ENCODE measurements at places on chromosomes 13 and 19.

GRCh38 chr19:31254180-31254551 lies 95.1 kb downstream of the TSHZ3 start:
- no peak for DNase-seq

DNA sequence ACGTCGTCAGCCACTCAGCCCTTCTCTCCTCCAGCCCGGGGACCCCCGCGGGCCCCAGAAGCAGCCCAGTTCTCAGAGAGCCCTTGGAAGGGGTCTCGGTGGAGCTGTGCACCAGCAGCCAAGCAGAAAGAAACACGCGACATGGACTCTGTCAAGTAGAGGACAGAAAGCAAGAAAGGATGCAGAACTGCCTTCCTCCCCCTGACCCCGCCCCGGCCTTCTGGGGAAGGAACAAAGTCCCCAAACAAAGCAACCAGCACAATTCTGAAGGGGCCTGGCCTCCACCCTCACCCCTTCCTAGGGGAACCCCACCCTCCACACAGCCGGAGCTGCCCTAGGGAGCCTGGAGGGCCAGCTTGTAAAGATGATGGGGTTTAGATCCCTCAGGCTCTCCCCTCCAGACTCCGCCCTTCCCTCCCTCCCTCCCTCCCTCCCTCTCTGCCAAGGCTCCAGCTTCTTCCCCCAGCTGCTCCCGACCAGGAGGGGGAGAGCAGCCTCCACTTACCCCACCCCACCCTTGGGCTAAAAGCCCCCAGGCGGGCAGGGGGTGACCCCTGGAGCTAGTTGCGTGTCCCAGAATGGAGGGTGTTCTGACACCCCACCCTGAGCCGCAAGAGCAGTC lies 7.8 kb downstream of the LYL1 start:
- DNase-seq = no peak

DNA sequence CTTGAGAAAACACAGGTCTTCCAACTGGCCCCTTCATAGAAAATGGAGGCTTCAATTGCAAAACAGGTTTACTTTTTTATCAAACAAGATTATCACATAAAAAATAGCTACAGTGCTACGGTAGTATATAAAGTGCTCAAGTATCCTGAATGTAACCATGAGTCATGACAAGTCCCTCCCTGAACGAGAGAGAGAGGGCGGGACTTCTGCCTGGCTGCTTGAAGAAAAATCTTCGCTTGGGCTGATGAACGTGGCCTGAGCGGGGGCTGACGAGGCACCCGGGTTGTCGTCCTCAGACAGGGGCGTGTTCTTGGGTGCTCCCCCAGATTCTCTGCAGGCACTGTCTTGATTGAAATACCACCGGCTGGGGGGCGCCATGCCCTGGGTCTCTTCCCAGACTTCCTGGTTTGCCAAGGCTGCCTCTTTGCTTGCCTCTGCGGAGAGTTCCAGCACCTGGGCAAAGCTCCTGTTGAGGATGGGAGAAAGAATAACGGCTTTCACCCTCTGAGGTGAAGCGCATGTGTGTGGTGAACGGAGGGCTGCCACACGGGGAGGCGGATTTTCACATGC lies 23.2 kb upstream of the CPAMD8 start:
- no peak for DNase-seq

DNA sequence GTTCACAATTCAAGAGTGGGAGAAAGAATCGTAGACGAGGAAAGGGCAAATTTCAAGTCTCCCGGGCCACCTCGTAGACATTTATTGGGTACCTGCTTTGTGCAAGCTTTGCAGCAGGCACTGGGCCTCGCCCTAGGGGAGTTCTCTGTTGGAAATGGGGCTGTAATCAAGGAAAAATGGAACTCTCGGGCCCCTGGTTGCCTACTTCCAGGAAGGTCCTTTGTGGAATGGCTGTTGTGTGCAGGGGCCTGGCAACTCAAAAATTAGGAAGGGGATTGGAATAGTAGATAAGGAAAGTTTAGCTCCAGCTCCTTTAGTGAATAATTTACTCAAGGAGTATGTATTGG lies 612 bp downstream of the ZNF526 start:
- no peak for DNase-seq

- DNase-seq = no peak
Measured at GRCh38 chr13:72716776-72717175, 10.7 kb downstream of the MZT1 start.

DNA sequence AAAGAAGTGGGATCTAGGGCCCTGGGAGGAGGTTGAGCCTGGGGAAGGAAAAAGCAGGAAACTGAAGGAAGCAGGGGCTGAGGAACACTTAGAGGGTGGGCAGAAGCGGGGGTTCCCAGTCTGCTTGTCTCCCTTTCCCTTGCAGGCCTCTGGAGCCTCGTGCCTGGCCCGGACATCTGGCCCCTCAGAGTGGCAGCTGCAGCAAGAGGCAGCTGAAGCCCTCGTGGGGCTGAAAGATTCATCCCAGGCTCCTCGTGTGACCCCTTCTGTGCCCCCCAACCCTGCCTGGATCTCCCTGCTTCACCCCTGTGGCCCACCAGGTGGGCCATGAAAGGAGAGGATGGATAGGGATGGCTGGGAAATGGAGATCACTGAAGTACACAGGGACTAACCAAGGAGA lies 5.5 kb downstream of the DMRTC2 start:
- DNase-seq = no peak

GRCh38 chr13:50208826-50209335 lies 193.6 kb downstream of the KCNRG start:
- peak; percentile 9 for DNase-seq

GRCh38 chr19:42024622-42025111 lies 30.6 kb upstream of the ATP1A3 start:
- DNase-seq = no peak

DNA sequence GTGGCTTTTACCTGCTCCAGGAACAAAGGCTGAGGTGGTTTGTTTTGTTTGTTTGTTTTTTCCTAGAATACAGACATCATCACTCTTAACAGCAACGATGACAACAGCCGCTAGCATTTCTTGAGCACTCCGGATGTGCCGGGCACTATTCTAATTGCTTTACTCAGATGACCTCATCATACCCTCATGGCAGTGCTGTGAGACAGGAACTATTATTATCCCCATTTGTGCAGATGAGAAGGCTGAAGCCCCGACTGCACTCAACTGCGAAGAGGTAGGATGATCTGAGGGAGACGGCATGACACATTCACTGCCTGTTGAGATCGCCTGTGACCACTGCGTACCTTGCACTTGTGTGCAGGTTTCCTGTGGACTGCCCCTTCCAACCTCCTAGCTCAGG lies 66.5 kb downstream of the CCDC70 start:
- DNase-seq = no peak

DNA sequence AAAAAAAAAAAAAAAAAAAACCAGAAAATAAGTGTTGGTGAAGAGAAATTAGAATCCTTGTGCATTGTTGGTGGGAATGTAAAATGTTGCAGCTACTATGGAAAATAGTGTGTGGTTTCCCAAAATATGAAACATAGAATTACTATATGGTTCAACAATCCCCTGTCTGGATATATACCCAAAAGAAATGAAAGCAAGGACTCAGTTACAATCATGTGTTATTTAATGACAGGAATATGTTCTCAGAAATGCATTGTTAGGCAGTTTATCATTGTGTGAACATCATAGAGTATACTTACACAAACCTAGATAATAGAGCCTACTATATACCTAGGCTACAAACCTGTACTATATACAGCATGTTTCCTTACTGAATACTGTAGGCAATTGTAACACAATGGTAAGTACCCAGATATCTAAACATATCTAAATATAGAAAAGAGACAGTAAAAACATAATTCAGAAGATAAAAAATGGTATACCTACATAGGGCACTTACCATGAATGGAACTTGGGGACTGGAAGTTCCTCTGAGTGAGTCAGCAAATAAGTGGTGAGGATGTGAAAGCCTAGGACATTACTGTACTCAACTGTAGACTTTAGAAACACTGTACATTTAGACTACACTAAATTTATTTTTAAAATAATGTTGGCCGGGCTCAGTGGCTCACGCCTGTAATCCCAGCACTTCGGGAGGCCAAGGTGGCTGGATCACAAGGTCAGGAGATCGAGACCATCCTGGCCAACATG lies 25.7 kb upstream of the SLC7A1 start:
- DNase-seq = no peak

DNA sequence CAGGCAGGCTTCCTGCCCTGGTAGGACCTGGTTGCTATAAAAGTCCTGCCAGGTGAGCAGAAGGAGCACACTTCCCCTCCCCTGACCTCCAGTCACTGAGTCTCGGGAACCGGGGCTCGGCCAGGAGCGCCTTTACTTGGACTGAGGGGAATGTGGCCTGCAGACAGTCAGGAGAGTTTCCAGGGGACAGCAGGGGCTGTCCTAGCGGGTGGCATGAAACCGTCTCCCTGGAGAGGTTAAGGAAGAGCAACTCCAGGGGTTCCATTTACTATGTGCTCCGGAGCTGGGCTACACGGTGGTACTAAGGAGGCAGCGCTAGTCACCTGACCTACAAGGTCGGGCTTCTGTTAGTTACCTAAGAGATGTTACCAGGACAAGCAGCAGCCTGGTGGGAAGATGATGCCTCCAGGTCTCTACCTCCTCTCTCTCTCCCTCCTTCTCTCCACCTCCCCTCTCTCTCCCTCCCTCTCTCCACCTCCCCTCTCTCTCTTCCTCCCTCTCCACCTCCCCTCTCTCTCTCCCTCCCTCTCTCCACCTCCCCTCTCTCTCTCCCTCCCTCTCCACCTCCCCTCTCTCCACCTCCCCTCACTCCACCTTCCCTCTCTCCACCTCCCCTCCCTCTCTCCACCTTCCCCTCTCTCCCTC lies 4.1 kb upstream of the CNOT3 start:
- DNase-seq = peak; percentile 21

GRCh38 chr19:56301155-56301554 lies 13.5 kb downstream of the ZSCAN5A start:
- no peak for DNase-seq

GRCh38 chr13:50015258-50015657 lies at the start of gene KCNRG:
KCNRG (plus strand) TSS chr13:50015444; CDS start chr13:50015494, 50 bp downstream.
- DNase-seq = no peak

GRCh38 chr19:10419646-10420443 lies 493 bp upstream of the PDE4A start:
- DNase-seq = peak; percentile 98

- DNase-seq = no peak
Measured at GRCh38 chr19:18562086-18562485, 4.4 kb downstream of the KXD1 start.

GRCh38 chr13:111915104-111915551 lies 151.8 kb upstream of the SOX1 start:
- DNase-seq = no peak

GRCh38 chr13:29402166-29402636 lies 193.3 kb downstream of the SLC7A1 start:
- DNase-seq = no peak
